ENCODE measurements at places on chromosomes 2 and 18. TPM values are rescaled to one million over a fixed set of nuclear protein-coding genes. Genes with fewer than 3 reads are reported as not detected.

ICA1L gene
- 12.7 TPM for total RNA-seq

CNDP1 gene
- total RNA-seq: 0.19 TPM

SIX3 gene
- total RNA-seq: not detected

CIB4 gene
- not detected for total RNA-seq

DSC2 gene
- total RNA-seq: 141 TPM

INHA gene
- not detected for total RNA-seq

CD207 gene
- not detected for total RNA-seq

ANKRD39 gene
- total RNA-seq: 14.1 TPM

CROCC2 gene
- total RNA-seq: 0.07 TPM

REL gene
- total RNA-seq: 18.1 TPM

DNA sequence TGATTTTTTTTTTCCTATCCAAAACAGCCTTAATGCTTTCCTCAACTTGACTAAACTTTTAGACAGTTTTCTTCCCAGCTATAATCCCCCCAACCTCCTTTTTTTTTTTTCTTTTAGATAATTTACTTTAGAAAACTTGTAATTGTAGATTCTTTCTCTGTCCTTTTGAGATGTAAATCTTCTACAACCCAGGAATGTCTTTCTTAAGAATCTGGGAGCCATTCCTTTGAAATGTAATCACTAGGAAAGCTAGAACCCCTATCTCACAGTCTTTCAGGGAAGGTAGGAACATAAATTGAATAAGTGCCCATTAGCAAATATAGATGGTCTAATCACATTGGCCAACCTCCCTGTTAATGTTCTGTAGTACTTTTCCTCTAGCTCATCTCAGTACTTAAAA, 285.4 kb downstream of the NUP35 start:
- DNase-seq: no peak

DNA sequence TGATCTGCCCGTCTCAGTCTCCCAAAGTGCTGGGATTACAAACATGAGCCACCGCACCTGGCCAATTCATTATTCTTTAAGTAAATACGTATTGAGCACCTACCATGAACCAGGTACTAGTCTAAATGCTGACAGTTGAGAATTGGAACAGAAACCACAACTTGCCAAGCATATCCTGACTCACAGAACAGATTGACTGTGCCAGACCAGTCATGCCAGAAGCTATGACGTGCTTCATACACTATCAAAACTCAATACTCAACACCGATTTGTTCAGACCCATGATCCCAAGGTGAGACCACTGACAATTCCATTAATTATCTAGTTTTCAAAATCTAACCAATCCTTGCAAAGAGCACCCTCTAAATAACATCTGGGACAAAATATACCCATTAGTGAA, 148.6 kb downstream of the B3GNT2 start:
- no peak for DNase-seq

DNA sequence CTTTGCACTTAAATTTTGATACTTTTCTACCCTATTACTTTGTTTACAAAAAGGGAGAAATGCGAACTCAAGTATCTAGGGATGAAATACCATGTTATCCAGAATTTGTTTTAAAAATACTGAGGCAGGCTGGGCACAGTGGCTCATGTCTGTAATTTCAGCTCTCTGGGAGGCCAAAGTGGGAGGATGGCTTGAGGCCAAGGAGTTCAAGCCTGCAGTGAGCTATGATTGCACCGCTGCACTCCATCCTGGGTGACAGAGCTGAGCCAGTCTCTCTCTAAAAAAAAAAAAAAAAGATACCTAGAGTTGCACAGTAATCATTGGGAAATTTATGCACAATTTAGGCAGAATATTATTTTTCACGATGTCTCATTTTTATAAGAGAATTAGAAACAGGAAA, 12.4 kb upstream of the VAPA start:
- no peak for DNase-seq

GRCh38 chr2:57523304-57523703, 523.3 kb upstream of the VRK2 start:
- DNase-seq: no peak

DNA sequence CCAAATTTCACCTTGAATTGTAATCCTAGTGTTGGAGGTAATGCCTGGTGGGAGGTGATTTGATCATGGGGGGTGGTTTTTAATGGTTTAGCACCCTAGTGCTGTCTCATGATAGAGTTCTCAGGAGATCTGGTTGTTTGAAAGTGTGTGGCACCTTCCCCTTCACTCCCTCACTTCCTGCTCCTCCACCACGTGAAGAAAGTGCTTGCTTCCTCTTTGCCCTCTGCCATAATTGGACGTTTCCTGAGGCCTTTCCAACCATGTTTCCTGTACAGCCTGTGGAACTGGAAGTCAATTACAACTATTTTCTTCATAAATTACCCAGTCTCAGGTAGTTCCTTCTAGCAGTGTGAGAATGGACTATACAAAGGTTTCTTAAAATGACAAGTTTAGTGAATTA, 251.8 kb upstream of the NETO1 start:
- DNase-seq: no peak

GRCh38 chr2:239865059-239865639, 160.0 kb downstream of the NDUFA10 start:
- DNase-seq: no peak

DNA sequence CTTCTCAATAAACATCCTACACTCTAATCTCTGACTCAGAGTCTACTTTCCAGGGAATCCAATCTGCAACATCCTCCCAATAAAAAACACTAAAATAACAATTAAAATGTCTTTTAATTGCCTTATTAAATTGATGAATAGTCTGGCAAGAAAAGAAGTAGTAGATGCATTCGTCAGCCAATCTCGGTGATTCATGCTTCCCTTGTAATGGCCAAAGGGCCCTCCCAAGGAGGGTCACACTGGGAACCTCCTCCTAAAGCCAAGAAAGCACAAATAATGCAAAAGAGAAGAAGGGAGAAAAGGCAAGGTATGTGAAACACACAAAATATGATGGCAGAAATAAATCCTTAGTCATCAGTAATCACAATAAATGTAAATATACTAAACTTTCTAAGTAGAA, 16.8 kb downstream of the ST8SIA5 start:
- no peak for DNase-seq

DNA sequence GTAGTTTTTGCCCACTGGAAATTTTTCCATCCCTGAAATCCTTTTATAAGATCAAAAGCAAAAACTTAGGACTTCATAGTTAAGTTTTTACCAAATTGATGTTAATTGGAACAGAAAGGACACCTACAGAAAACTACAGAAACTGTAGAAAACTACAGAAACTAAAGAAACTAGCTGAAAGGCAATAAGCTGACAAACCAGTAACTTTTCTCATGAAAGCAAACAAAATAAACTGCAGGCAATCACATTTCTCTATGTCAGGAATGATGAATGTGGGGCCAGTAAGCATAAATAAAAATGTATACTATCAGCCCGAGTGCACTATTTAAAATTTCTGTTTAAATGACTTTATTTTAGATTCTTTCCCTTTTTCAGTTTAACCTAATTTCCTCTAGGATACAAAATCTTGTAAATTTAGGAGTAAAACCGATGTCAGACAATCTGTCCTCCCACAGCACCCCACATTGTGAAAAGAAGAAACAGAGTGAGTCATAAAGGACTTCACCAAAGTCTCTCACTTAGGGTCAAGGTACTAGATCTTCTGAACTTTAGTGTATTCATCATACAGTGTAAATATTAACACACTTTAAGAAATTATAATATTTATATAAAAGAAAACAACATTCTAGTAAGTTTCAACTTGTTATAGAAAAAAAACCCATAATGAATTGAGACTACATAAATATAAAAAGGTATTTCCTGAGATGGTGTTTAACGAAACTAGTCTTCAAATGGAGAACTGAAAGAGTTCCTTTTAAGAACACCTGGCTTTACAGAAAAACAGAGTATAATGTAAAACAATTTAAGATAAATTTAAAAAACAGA, 46.6 kb downstream of the USP40 start:
- DNase-seq: no peak

GRCh38 chr2:138081225-138082073, 117.2 kb downstream of the HNMT start:
- no peak for DNase-seq

DNA sequence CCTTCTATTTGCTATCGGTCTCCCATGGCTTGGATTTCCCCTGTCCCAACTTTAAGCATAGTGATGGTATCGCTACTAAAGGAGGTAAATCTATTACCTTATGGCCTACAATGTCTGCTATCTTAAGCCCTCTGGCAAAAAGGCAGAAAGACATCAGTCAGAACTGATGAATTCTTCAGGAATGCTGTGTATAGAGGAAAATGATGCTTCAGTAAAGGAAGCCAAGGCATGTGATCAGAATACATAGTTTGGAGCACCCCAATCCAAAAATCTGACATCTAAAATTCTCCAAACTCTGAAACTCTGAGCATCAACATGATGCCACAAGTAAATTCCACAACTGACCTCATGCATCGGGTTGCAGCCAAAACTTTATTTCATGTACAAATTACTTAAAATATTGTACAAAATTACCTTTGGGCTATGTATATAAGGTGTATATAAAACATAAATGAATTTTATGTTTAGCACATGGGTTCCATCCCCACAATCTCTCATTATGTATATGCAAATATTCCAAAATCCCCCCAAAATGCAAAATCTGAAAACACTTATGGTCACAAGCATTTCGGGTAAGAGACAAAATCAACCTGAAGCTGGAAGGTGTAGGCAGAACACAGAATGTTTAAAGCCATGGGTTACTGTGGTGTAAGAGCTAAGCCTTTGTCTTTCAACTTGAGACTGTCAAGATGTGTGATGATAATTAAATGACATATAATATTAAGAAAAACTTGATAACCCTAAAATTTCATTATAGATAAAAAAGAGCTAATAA, 66.2 kb downstream of the CUL3 start:
- no peak for DNase-seq

- no peak for DNase-seq
Observed at GRCh38 chr2:221943076-221943810, 355.6 kb downstream of the PAX3 start.

GRCh38 chr18:58393295-58393694, 235.6 kb downstream of the ALPK2 start:
- no peak for DNase-seq

DNA sequence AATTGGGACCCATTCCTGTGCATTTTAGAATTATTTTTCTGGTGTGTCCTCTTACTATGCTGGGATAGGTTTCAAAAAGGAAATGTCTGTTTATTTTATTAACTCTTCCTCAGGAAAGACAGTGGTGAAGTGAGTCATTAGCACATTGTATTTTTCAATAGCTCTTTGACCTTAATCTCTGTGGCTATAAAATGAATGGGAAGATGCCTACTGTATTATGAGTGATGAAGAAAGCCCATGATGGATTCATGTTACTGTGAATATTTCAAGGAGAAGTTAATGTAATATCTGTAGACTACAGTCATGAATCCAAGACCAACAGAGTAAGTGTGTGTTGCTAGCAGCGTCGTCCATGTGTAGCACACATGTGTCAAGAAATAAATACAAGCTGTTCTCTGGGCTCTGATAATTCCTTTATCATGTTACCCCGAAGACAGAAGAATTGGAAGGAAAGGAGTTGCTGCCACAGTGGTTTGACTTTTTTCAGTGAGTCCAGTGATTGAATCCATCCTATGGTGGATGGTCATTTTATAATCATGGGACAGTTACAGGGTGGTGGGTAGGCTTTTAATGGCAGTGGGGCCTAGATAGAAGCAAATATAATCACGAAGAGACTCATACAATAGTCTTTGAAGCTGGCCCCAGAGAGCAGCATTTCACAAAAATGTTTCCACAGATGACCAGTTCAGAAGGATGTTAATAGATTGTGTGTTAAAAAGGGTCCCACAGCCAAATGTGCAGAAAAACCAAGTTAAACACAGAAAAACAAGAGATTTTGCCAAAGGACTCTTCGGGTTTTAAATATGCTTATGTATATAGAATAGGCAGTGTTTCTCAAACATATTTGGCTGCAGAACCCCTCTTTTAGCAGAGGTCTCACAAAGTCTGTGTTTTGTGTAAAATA, 239.7 kb upstream of the RASGRP3 start:
- DNase-seq: no peak
